NCI-H2227 treated with DMSO at 0.1 percent for 48 hours (cell line): ENCODE measurements at places on chromosomes 6 and 20.

GRCh38 chr20:44384423-44385027 lies 29.0 kb downstream of the HNF4A start:
- DNase-seq, result peak; percentile 71

DNA sequence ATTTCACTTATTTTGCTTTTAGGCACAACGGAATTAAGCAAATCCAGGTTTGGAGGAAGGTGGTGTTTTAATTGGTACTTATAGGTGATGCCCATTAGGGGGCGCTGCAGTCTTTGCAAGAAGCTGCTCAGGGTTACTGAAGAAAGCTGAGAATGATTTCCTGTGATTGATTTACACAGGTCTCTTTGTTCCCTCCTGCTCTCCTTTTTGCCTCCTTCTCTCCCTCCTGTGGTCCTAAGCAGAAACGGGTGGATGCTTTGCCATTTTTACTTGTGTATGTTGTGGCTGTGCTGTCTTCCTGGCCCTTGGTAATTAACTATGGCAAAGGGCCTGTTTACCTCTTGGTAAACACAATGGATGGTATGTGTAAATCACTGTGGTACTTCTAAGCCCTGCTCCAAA lies 97.8 kb downstream of the ANKS1A start:
- peak; percentile 76 for DNase-seq

DNA sequence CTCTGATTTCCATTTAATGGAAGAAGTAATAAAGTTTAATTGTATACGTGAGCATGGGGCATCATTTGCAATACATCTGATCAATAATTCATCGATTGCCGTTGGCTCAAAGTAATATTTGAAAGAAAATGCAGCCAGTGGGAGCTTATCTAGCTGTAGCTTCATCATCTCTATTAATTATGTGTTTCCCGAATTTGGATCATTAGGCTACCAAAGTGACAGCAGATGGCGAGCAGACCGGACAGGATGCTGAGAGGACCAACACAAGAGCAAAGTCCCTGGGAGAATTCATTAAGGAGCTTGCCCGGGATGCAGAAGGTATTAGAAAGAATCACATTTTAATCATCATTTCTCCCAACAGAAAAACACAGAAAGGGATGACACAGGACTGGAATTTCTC lies 327.1 kb downstream of the ARHGAP18 start:
- DNase-seq, result no peak

- no peak for DNase-seq
Measured at GRCh38 chr20:50142812-50143211, 10.7 kb downstream of the PEDS1 start.

GRCh38 chr6:91562955-91563354 lies 976.1 kb upstream of the MAP3K7 start:
- DNase-seq, result no peak

GRCh38 chr6:27838058-27838944 lies 73.9 kb downstream of the OR2B2 start:
- DNase-seq, result peak; percentile 95

DNA sequence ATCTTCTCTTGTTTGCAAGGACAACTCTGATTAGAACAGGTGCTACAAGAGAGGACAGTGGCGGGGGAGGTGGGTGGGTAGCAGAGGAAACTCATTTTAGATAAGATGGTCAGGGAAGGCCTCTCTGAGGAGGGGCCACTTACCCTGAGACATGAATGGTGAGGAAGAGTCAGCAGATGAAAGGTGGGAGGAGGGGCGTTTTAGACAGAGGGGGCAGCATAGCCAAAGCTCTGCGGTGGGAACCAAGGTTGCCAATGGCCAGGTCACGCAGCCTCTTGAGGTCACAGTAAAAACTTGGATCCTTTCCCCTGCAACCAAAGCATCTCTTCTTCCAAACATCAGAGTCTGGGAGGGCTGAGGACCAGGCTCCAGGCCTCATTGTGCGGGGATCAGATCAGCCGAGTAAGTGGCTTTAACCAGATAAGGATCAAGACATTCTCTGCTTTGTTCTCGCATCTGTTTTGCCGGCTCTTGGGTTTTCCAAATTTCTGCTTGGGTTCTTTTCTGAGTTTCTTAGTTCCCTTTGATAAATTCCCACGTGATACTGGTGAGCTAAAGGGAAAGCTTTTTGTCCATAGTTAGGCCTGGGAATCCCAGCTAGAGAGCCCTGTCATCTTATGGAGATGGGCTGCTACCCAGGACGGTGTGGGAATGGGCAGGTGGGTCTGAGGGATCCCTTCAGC lies 5.5 kb upstream of the CD40 start:
- DNase-seq, result no peak

DNA sequence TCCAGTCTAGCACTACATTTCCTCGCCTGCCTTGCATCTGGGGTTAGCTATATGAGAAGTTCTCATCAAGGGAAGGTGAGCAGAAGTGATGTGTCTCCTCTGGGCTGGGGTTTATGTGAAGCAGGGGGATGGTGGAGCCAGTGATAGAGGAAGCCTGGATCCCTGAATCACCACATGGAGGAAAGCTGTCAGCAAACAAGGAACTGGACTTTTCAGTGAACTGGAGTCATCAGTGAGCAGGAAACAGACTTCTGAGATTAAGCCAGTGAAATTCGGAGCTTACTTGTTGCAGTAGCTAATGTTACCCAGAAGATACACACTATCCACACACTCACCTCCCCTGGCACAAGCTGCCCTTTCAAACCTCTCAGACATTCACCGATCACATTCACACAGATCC lies 13.4 kb upstream of the TOX2 start:
- no peak for DNase-seq

GRCh38 chr20:45934046-45934585 lies 367 bp upstream of the PCIF1 start:
- peak; percentile 69 for DNase-seq

DNA sequence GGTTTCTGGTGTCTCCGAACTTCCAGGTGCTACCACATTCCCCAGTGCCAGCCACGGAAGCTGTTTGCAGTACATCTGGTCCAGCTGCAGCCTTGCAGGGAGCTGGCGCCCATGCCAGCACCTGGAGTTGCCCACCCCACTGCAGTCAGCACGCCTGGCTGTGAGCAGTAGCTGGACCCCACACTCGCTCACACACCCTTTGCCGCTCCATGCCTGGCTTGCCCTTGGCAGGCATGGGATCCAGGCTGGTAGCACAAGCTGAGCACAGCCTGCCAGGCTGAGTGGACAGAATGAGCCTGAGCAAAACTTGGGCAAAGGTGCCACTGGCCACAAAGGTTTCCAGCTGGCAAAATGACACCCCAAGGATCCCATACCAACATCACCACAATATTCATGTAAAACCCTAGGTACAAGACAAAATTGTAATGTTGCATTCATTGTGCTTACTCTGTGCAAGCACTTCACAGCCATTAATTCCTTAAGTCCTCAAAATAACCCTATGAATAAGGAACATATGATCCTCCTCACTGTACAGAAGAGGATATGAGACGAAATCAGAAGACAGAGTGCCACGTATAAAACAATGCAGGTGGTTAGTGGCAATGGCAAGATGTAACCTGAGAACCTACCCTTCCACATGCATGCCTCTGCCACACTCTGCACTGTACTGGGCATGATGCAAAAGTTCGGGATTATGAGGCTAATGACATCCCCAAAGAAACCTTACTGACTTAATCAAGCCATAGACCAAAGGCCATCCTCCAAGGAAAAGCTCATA lies 18.3 kb downstream of the KIF16B start:
- DNase-seq, result no peak

DNA sequence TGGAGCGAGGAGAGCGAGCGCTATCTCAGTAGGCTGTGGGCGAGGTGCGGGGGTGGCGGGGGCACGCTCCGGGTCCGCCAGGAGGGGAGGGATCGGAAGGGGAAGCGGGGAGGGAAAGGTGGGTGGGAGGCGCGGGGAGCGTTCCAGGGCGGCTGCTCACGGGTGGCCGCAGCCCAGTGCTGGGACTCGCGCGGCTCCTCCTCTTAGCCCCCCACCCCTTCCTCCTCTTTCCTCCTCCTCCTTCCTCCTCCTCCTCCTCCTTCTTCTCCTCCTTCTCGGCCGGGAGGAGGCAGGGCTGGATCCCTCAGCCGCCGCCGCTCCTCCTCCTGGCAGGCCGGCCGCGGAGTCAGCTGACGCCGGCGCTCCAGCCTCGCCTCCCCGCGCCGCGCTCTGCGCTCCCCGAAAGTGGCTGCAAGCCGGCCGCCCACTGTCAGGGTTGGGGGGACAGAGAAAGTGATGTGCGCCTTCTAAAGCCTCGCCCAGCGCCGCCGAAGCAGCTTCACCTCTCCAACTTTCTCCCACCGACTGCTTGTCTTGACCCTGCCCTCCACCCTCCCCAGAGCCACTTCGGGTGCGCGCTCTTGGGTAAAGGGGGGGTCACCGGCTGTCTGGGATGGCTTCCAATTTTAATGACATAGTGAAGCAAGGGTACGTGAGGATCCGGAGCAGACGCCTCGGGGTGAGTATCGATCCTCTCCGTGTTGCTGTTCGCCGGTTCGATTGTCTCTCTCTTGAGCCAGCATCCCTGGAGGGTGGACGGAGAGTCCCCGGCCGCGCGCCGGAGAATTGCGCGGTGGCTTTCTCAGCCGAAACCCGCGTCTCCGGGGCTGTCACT lies at the start of gene DOK5:
Gene DOK5 (plus strand): TSS at position 260 of the 835 bp plus-strand sequence. CDS start 354 bp downstream, at position 614.
- no peak for DNase-seq

GRCh38 chr6:39196673-39197091 lies 32.6 kb downstream of the KCNK5 start:
- DNase-seq, result no peak

GRCh38 chr6:162726947-162727321 lies 632 bp downstream of the PRKN start:
- DNase-seq, result no peak

- no peak for DNase-seq
Measured at GRCh38 chr6:46329568-46329967, 158.8 kb upstream of the ENPP5 start.

- no peak for DNase-seq
Measured at GRCh38 chr6:160160929-160161646, 39.5 kb downstream of the SLC22A1 start.

- DNase-seq, result no peak
Measured at GRCh38 chr6:15351631-15352030, 105.8 kb downstream of the JARID2 start.

GRCh38 chr20:22629447-22629846 lies 45.1 kb upstream of the FOXA2 start:
- no peak for DNase-seq

DNA sequence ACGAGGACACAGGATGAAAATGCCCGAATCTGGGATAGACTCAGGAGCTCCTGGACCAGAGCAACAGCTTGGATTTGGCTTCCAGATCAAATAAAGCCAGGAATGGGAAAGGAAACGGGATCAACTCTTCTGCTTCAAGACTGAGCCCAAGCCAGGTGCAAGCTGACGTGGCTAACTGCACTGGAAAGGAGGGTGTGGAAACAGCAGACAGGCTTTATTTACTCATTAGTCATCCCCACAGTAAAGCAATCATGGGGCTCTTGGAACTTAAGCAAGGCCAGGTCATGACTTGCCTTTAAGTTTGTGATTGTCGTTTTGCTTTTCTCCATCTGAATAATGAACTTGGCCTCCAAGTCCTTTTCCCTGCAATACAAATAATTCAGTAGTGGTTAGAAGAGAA lies 45.2 kb downstream of the KIF16B start:
- DNase-seq, result no peak

DNA sequence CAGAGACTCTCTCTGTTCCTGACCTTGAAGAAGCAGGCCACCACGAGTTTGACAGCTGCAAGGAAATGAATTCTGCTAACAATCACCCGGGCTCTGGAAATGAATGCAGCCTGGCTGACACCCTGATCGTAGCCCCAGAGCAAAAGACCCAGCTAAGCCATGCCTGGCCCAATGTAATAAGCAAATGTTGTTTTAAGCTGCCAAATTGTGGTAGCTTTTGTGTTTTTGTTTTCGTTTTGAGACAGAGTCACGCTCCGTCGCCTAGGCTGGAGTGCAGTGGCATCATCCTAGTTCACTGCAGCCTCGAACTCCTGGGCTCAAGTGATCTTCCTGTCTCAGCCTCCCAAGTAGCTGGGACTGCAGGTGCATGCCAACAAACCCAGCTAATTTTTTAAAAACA lies 3.3 kb upstream of the OXT start:
- no peak for DNase-seq

GRCh38 chr6:119116712-119117281 lies 38.3 kb upstream of the FAM184A start:
- DNase-seq, result no peak

DNA sequence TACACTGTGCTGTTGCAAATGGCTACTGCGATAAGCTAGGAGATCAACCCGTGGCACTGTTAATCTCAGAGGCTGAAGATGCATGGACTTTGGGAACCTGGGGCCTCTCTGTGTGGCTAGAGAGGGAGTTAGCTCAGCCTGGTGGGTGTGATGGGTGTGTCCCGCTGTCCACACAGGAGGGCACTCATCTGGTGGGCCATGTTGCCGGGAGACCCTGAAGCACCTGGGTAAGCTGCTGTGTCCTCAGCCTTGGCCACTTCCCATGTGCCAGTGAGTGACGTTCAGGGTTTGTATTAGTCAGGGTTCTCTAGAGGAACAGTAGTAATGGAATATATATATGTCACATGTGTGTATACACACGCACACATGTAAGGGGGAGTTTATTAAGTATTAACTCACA lies 132.7 kb downstream of the ERMARD start:
- DNase-seq, result no peak

DNA sequence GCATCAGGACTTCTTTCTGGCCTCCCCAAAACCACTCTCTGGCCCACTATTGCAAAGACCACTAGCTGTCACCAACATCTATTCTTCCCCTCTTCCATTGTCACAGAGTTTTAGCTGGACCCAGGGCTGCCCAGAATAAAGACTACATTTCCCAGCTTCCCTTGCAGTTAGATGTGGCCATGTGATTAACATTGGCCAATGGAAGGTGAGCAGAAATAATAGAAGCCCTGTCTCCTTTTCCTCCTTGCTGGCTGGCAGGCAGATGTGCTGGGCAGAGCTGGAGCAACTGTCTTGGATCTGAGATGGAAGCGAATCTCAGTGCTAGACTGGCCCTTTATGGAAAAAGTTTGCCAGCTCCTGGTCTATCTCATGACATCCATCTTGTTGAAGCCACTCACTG lies 97.0 kb downstream of the KCNB1 start:
- peak; percentile 78 for DNase-seq

DNA sequence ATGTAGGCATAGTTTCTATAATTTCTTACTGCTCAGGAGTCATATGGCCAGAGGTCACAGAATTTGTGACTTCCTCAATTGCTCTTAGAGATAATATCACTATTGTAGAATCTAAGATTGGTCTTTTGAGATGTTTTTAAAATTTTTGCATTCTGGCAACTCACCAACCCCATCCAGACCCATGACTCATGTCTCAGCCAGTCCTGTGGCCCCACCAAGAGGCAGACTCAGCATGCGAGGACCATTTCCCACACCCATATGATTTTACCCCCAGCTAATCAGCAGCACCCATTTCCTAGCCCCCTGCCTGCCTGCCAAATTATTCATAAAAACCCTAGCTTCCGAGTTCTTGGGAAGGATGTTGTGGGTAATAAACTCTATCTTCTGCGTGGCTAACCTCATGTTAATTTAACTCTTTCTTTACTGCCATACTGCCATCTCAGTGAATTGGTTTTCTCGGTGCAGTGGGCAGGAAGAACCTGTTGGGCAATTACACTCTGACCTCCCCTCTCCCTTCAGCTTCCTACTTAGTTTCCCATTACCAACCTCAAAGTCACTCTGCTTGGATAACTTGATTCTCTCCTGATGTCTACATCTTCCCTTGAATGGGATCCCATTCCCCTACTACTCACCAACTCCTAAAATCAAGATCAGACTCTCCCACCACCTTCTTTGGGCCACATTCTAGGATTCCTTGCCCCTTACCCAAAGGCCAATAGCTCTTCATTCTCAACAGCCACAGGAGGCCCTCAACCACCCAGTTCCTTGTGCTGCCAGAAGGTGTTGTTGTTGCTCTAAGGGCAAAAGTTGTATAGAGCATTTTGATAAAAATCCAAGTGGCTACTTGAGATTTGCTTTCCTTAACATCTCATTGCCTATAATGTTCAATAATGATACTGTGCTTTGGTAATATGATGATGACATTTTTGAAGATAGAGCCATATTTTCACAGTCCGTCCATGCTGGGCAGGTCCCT lies 16.2 kb upstream of the IYD start:
- no peak for DNase-seq
